ENCODE measurements at places on chromosomes 1 and 21.
A peak's percentile ranks its signal among the peaks of the same experiment; 100 is the strongest.

- DNase-seq: no peak
Measured at GRCh38 chr1:185824106-185824505, 89.9 kb downstream of the HMCN1 start.

DNA sequence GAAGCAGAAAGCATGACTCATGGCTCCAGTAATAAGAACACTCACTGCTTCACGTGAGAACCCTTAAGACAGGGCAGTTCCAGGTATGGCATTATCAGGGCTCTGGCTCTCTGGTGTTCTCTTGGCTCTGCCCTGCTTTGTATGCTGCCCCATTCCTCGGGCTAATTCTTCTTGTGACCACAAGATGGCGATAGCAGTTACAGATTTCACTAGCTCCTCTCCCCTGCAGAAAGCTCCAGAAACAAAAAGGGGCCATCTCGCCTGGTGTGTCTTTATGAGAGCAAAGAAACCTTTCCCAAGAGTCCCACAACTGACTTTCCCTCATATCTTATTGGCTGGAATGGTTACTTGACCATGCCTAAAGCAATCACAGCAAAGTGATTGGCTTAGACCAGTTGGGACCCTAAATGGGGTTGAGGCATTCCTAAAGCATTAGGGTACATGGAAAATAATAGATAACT is 60.1 kb downstream of the F3 start:
- DNase-seq: peak; percentile 32

GRCh38 chr1:175270361-175270760 is 77.8 kb upstream of the KIAA0040 start:
- DNase-seq: no peak

DNA sequence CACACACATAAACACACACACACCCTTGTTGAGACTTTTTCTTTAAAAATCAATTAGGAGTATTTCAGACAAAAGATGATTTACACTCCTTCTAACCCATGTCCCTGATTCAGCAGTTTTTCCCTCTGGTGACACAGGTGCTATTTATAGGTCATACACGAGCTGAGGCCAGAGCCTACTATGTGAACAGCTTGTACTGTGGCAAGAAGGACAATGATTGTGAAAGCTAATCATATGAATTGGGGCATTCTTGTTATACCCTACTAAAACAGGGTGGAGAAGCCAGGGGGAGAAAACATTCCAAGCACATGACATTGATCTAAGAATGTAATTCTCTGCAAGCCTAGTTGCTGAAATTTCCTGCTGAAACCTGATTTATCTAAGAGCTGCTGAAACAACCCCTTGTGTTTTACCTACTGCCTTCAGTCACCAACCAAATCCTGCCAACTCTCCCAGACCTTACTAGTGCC is 60.3 kb downstream of the XCL1 start:
- DNase-seq: peak; percentile 67

GRCh38 chr1:18408656-18409370 is 71.9 kb upstream of the KLHDC7A start:
- no peak for DNase-seq

DNA sequence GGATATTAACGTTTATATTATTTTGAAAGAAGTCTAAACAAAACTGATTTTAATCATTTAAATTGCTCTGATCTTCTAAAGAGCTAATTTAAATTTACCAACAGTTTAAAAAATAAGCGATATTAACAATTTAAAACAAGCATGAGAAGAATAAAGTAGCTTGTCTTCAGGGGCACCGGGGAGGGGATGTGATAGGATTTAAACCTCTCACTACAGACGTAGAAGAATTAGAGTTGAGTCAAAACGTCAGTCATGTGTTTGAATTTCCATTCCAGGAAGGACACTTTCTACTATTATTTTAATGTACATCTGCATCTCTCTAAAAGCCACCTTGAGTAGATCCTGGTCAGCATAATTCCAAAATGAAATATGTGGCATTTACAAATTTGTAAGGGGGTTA is 58.2 kb upstream of the TPTE start:
- no peak for DNase-seq

- peak; percentile 32 for DNase-seq
Measured at GRCh38 chr21:16533692-16534407, 804.1 kb downstream of the USP25 start.

GRCh38 chr1:9657521-9658032 is 6.0 kb downstream of the PIK3CD start:
- DNase-seq: no peak

DNA sequence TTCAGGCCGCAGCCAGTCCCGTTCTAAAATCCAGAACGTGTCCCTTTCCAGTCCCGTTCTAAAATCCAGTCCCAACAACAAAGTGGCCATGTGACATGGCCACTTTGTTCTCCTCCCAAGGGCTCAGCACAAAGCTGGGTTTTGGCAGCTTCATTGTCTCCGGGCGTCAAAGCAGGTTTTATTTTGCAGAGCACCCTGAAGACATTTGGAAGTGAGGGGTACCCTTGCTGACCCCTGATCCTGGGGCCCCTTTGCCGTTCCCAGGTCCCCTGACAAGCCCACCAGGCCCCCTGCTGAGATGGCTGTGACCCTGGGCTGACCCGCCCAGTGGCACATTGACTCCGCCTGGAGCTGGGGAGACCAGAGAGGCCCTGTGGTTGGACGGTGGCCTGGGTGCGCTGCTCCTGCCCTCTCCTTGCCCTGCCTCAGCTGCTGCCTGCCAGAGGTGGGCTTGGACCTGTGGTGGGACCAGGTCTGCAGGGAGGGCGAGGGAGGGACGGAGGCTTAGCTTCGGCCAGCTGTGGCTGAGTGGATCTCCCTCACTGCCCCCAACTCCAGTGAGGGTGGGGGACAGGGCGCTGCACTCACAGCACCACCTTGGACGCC is 4.3 kb downstream of the PFKL start:
- no peak for DNase-seq

DNA sequence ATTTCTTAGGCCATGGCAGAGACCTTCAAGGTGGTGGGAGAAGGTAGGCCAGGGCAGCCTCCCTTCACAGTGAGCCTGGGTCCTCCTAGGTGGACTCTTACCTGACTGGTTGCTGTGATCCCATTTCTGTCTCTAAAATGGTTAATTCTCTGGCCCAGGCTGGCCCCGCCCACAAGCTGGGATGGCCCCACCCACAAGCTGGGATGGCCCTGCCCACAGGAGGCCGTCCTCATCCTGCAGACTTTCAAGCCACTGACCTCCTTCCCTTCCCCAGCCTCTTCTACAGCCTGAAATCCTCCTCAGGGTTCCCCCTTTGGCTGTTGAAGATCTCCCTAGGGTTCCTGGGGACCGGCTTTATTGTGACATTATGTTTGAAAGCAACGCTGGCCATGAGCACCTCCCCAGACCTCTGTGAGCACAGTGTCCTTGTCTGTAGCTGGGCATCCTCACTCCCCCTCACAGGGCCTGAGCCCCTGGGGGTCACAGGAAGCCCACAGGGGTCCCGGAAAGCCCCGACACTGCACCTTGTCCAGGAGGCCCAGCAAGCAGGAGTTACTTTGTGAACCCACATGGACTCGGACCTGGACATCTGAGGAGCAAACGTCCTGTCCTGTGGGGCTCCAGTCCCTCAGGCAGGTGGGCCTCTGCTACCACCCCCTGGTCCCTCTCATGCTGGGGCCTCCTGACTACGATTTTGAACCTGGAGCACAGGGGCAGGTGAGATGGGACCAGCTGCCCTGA is 621.7 kb downstream of the MATN1 start:
- DNase-seq: no peak

DNA sequence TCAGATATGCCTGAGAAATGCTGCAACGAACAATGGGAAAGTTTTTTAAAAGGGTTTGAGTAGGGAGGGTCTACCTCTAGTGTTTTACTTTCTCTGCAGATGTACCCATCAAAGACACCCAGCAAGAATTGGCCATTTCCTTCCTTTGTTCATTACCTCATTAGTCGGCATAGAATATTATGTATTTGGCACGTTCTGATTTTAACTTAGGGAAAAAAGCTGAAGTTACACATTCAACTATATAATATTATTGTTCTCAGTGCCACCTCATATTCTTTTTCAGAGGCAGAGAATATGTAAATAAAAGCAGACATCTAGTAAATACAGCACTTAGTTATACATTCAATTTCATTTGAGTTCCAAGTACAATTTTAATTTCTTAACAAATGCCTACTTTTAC is 83.7 kb upstream of the PPP2R5A start:
- DNase-seq: no peak

- peak; percentile 84 for DNase-seq
Measured at GRCh38 chr1:200184196-200184595, 156.7 kb downstream of the NR5A2 start.

- peak; percentile 58 for DNase-seq
Measured at GRCh38 chr1:37476460-37477197, 2.2 kb downstream of the ZC3H12A start.

- DNase-seq: no peak
Measured at GRCh38 chr1:110639724-110640386, 33.7 kb upstream of the KCNA2 start.

DNA sequence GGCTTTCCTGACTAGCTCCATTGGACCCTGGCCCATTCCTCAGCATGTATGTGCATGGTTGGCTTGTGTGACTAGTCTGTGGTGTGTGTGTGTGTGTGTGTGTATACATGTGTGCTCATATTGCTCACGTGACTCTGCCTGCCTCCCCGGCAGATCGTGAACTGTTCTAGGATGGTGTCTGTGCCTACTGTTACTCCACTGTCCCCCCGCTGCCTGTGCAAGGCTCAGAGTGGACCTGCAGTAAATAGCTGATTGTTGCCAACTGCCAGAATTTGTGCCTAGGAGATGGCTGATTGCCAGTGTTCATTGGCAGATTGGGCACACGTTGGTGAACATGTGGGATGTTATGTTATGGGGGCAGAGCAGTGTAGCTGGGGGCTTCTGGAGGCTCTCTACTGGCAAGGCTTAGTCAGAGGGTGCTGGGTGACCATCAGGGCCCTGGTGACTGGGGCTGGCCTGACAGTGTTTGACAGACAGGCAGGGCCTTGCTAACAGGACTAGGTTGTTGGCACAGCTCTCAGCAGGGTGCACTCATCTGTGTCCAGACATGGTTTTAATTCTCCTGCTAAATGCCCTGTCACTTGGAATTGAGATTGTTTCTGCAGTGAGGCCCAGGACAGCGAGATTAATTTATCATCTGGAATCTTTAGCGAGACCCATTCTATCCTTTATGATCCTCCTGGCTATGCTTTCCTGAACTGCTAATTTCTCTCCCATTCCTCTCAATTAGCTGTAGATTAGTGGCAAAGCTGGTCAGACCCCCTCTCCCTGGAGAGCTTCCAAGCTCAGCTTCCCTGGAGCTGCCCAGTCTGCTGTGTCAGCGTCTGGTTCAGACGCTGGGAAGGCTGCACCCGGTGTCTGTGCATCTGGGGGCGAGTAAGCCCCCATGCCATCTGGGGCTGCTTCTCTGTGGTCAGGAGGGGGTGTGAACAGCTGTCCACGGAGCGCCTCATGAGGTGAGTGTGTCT is 20.8 kb downstream of the SLC6A17 start:
- DNase-seq: peak; percentile 6

GRCh38 chr1:121483234-121483633 is 298.5 kb downstream of the SRGAP2C start:
- DNase-seq: no peak

DNA sequence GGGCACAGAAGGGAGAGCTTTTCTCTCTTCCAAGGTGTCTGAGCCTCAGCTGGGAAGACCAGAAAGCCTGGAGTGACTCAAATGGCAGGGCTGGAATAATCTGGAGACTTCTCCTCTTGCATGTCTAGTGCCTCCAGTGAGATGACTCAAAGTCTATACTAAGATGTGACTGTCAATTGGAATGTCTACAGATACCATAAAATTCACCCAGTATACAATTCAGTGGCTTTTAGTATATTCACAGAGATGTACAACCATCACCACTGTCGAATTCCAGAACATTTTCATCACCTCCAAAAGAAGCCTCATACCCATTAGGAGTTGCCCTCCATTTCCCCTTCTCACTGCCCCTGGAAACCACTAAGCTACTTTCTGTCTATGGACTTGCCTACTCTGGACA is 47.9 kb upstream of the CNN3 start:
- DNase-seq: no peak

DNA sequence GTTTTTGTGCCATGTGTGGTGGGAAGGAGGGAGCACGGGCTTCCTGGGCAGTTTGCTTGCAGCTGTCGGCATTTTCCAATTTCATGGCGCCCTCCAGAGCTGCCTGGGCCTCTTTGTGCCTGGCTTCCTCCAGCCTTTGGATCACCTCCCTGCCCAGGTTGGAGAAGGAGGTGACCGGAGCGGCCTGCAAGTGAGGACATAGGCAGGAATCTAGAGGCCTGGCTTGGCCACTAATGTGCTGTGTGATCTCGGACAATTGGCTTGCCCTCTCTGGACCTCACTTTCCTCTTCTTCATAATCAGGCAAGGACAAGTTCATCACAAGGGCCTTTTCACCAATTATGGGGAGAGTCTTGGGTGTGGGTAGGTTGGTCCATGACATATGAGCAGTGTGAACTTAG is 245.1 kb downstream of the MATN1 start:
- DNase-seq: no peak

DNA sequence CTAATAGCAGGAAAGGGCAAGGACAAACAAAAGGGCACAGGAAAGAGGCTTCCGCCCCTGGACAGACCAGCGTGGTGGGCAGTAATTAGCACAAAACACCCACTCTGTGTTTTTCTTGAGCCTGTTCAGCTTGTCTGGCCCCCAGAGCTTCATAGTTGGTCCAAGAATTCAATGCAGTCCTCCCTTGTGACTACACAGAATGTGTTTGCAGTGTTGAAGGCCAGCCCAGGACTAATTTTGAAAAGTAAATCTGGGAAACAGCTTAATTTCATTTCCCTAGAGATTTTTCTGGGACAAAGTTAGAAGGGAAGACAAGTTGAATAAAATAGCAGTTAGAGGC is 49.2 kb upstream of the LMO4 start:
- DNase-seq: peak; percentile 45

DNA sequence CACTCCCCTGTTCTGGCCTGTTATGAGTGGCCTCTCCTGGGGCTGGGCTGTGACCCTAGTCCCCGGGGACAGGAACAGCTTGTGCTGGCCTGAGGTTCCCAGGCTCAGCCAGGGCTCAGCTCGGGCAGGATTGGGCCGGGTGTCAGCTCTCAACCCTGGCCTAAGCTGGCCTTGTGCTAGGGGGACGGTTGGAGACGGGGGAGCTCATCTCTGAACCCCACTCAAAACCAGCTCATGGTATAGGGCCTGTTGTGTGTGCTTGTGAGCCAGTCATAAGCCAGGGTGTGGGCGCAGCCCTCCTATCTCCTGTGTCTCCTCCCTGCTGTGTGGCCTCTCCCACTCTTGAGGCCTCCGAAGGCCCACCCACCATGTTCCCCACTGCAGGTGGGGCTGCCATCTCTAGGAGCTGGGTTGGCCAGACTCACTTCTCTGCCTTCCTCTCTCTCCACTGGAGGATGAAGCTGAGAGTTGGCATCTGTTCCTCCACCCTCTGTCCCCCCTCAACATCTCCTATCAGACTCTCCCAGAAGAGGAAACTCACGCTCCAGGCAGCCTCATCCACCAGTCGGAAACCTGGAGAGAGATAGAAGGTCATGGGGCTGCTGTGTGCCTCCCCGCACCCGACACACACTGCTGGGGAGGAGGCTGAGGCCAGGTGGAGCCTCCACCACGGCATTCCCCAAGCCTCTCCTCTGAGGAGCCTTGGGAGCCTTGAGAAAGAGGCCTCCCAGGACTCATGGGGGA is 1.4 kb downstream of the PEAR1 start:
- DNase-seq: no peak

All from skeletal muscle cell (primary cell).